ENCODE measurements at places on chromosomes 3 and 15. TPM values are rescaled to one million over a fixed set of nuclear protein-coding genes. Genes with fewer than 3 reads are reported as not detected.

GRCh38 chr15:54582863-54583643 lies 604.8 kb downstream of the UNC13C start:
- H3K27me3 ChIP-seq: no peaks in the 10 kb centered on the region
- no peak for DNase-seq
- H3K4me3 ChIP-seq: no peak overlapping the region

GRCh38 chr15:73051391-73051806 lies 864 bp upstream of the NEO1 start:
- peak; percentile 77 for DNase-seq
- H3K4me1 ChIP-seq: peaks cover 8% of the 10 kb centered on the region
- H3K27ac ChIP-seq: peak overlapping the region; percentile 85
- no peaks in the 10 kb centered on the region for H3K27me3 ChIP-seq

DNA sequence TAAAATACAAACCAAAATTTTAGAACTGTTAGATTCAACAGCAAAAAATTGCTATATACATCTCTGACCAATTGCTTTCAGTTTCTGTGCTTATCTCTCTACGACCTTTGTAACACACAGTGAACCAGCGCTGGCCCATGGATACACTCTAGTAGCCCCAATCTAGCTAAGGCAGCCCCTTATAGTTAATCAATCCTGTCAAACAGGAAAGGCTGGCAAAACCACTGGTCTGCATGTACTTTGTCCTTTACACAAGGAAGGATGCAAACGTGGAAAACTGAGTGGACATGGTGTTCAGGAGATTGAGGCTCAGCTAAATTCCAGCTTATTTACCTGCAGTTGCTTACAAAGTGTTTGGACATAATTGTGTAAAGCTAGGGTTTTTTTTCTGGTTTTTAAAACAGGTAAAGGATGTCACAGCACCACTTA lies 25.9 kb downstream of the ADGRG7 start:
- no peaks in the 10 kb centered on the region for H3K27me3 ChIP-seq
- H3K36me3 ChIP-seq: no peaks in the 10 kb centered on the region
- no peak overlapping the region for H3K27ac ChIP-seq
- no peak for DNase-seq

The SPINK8 gene
- not detected for total RNA-seq

The FRMD5 gene
- total RNA-seq: 82.5 TPM

Data from heart left ventricle (tissue), 16 donors.